ENCODE measurements at places on chromosomes 6 and 20.

DNA sequence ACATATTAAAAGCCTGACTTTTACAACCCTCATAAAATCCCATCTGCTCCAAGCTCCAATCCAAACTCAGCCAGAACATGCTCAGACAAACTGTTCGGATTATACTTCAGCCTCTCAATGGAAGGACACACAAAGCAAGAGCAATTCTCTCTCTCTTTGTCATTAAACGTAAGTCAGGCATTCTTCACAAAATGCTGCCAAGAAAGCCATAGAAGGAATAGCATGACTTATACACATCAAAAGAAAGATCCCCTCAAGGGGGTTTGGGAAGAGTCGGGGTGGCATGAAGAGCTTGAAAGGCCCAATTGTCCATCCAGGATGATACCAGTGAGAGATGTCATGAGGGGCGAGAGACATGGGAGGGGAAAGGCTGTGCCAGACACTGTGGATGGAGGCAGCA, 268.9 kb downstream of the PREX1 start:
- no peak for DNase-seq

DNA sequence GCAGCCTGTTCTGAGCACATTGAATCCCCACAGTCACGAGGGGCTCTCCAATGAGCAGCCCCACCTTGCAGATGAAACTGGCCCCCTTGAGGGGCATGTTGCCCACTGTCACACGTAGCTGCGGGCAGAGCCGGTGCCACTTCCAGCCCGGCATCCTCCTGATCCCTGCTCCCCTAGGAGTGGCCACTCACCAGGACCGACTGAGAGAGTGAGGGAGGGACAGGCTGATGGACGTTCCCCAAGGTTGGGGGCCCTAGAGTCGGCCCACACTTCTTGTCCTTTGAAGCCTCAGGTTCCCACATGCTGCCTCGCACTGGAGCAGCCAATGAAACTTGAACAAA, 10.5 kb downstream of the ENTPD6 start:
- no peak for DNase-seq

- no peak for DNase-seq
Measured at GRCh38 chr20:5827861-5828260, 77.7 kb downstream of the SHLD1 start.

- DNase-seq = no peak
Measured at GRCh38 chr6:84556541-84557335, 207.7 kb downstream of the TBX18 start.

DNA sequence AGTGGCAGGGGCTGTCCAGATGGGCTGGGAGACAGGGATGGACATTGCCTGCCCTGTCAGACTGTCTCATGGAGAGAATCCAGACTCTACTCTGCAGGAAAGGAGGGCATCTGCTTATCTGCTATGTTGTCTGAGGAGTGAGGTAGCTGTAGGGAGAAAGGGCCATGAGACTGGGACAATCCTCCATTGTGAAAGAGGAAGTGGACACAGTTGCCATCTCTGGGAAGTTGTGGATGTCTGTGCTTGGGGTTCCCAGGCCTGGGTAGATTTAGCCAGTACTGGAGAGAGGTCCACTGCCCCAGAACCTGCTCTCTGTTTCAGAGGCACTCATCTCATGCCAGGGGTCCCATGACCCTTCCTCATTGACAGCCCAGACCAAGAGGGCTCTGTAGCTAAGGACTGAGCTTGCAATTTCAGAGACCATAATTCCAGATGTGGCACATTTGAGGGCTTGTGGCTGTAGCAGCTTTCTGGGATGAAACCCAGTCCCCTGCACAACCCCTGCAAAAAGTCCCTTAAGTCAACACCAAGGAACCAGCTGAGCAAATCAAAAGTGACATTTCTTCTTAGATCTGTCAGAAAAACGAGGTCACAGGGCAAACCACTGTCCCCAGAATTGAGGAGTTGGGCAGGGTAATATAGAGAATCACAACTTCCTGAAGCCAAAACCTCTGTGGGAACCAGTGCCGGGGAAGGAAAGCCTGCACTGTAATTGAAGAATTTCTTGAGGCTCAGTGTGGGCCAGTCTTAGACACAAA, 4.1 kb upstream of the SIRPG start:
- DNase-seq = no peak

DNA sequence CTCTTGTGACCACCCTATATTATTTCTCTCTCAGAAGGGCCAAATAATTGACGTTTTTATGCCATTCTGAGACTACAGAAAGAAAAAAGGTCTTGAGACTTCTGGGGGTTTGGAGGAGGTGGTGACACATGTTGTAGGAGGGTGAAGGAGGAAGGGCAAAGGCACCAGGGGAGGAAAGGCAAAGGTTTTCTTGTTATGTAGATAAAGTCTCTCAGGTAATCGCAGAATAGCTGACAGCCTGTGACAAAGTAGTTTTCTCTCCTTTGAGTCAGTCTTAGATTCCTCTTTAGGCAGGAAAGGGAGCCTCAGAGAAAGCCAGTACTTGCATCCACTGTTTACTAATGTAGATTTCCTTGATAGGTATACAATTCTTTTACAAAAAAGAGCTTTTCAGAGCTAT, 23.6 kb downstream of the OR2B2 start:
- no peak for DNase-seq
